CMK (cell line): ENCODE measurements at places on chromosomes 2 and 18.

DNA sequence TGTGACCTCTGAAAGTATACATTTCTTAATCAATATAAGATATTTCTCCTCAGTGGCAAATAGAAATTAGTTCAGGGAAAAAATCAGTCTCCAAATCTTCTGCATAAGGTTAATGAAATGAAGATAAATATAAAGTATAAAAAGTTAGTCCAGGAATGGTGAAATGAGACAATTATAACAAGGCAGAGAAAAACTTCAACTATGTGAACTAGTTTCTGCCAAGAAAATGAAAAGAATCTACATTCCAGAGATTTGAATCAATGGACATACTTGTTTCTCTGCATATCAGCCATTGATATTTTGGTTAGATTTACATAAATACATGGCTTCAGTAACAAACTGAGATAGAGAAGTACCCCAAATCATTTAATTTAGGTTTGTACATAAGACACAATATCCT is 249.0 kb downstream of the EXOC6B start:
- DNase-seq, result no peak

DNA sequence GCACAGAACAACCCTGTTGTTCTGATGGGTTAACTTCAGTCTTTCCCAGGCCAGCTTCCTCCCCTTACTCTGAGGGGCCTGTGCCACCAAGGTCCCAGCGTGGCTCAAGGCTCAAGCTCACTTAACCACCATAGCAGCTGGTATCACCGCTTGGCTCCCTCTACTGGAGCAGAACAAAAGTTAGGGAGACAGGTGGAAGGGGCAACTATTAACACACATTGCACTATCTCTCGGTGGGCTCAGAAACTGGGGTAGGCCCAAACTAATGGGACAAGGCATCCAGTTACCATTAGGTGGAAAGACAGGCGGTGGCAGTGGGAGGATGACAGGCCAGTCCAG is 88.7 kb upstream of the ATL2 start:
- DNase-seq, result peak; percentile 7

DNA sequence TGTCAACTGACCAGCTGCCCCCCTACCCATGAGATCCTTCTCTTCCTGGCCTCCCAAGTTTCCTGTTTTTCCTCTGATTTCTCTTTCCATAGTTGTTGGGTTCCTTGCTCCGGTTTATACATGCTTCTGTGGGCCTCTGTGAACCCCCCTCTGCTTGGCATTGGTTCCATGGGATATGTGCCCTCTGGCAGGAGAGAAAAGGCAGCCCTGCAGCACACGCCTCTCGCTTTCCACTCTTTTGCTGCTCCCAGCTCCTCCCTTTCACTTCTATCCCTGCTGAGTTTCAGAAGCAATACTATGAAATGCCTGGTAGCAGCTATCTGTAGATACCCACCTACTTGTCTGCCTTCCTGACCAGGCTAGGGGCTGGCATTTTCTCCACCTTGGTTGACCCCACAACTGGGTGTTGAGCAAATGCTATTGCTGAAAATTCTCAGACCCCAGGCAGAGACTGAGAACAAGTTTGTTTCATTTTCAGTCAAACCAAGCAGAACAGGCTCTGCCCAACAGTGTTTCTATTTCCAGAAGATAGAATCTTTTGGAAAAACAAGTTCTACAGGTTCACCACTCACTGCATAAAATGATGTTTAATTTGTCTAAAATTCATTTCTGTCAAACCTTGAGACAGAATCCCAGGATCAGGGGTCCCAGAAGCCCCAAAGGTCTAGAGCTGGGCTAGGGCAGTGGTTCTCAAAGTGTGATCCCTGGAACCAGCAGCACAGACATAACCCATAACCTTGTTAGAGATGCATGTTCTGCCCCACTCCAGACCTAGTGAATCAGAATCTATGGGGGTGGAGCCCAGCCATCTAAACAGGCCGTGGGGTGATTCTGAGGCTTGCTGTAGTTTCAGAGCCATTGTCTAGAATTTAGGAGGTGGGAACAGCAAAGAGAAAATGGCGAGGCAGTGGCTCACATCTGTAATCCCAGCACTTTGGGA is 13.4 kb downstream of the CAPG start:
- DNase-seq, result no peak

GRCh38 chr2:149098701-149099100 is 60.2 kb downstream of the LYPD6B start:
- no peak for DNase-seq

DNA sequence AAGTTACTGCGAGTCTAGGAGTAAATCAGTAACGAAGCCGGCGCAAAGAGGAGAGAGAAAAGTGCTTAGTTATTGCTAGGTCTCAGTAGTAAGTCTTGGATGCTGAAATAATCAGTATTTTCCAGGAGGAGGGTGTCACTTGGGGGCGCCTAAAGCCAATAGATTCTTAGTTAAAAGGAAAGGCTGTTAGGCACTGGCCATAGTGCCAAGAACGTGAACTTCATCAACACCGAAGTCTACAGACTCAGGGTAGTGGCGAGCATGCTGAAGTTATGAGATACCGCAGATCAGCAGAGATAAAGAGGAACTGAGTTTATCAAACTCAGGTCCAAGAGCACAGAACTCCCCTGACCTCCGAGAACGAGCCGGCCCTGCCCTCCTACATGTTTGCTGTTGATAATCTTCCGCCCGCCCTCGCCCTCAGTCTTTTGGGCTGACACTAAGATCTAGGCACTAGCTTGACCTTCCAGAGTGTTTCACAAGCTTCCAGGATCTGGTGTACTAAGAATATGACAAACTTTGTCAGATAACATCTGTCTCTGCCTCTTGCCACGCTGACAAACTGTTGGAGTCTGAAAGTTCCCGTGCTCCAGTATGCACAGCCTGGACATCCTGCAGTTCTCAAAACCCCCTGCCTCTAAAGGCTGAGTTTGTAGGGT is 49.2 kb downstream of the CYB5A start:
- DNase-seq, result peak; percentile 37

- no peak for DNase-seq
Observed at GRCh38 chr2:106336737-106337136, 131.5 kb downstream of the RGPD3 start.

DNA sequence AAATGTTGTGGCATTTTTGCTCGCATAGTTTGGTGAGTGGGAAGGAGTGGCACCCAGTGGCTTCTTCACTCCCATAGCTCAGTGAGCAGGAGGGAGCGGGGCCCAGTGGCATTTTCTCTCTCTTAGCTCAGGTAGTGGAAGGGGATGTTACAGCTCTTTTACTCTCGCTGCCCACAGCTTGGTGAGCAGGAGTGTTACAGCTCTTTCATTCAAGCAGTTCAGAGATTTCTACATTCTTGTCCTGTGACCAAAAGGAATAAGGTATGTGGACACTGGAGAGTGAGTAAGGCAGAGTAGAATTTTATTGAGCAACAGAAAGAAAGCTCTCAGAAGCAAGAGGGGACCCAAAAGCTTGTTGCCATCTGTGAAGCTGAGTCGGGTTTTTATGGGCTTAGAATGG is 192.4 kb downstream of the SPAG16 start:
- DNase-seq, result no peak

GRCh38 chr2:19855542-19856431 is 46.0 kb downstream of the TTC32 start:
- no peak for DNase-seq

DNA sequence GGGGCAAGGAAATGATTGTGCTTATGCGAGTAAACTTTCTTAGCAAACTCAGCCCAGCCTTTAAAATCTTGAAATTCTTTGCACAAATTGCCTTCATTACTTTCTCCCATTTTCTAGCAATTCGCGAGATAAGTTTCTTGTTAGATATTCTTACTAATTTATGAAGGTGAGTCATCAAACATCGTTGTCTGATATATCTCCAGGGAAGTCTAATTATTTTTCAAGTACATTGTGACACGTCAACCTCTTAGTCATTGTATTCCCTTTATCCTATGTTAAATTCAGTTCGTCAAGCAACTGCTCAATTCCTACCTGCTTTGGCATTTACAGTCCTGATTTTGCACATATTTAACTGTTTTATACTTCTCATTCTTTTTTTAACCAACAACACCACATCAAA is 854.5 kb upstream of the CRIM1 start:
- DNase-seq, result no peak

GRCh38 chr2:24597181-24597870 is 106.3 kb downstream of the NCOA1 start:
- DNase-seq, result no peak

DNA sequence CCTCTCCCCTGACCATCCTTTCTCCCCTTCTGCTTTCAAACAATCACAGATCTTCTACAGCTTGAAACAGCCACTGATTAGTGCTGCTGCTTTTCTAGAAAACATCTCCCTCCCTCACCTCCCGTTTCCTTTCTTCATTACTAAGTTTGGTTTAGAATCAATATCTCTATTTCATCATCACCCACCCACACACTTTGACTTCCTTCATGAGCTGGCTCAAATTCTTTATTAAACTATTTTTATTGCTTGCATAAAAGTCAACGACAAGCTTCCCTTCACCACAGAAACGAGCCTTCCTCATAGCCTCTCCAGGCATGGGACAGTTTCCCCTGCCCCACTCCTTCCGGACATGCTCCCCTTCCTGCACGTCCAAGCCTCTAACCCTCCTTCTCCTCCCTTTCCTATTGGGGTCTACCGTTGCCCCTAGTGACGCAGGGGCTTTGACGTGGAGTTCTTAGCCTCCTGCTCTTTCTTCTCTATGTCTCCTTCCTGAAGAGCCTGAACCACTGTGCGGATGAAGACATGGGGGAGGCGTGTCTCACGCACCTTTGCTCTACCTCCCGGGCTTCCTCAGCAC is 172.0 kb downstream of the AFF3 start:
- no peak for DNase-seq

DNA sequence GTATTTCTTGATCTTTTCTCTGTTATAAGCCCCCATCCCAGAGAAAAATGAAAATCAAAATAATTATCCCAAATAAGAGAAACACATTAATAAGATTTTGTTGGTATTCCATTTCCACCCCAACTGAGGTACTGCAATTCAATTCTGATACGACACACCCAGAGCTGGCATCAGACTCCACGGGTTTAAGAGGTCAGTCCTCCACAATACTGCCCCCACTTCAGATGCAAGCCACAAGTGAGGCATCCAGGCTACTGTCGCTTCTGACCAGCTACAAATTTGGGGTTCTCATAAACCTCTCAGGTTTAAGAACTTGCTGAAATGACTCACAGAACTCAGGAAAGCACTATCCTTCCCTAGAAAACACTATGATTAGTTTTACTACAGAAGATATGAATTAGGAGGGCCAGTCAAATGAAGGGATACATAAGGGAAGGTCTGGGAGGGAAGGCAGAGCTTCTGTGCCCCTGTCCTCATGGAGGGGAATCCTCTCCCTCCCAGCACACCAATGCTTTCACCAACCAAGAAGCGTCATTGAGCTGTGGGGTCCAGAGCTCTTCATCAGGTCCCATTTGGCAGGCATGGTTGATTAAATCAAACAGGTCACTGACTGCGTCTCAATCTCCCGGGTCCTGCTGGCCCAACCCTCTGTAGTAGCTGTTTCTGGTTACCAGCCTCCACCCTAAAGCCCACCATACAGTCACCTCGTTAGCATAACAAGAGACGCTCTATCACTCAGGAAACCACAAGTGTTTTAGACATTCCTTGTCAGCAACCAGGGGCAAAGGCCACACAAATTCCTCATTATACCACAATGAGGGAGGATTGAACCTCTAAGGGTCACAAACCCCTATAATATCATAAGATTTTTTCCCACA is 46.2 kb downstream of the IWS1 start:
- DNase-seq, result no peak

DNA sequence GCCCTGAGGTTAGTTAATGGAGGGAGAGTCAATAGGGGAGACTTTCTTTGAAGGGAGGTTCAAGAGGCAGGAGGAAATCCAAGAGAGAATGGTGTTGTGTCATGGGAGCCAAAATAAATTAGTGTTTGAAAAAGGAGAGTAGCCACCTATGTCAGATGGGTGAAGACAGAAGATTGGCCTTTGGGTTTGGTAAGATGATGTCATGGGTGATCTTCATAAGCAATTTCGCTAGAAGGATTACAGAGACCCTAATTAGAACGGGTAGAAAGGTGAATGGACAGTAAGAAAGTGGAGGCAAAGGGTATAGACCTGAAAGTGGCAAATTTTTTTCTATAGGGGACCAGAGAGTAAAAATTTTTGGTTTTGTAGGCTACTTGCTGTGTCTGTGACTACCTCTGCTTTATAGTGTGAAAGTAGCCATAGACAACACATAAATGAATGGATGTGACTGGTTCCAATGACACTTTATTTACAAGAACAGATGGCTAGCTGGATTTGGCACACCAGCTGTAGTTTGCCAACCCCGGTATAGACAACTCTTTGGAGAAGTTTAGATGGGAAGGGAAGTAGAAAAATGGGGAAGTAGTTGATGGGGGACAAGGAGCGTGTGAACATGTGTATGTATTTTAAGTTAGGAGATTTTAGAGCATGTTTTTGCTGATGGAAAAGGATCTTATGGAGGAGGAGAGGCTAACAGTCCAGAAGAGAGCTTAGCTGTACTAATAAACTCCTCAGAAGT is 9.3 kb downstream of the STAMBP start:
- no peak for DNase-seq
